Natural killer cell treated with Interleukin-12 subunit alpha and Interleukin-12 subunit beta and Interleukin-15 and Interleukin-18, amount 100 ng/mL, for 72 hours (primary cell): ENCODE measurements at places on chromosomes 3 and 15. TPM values are rescaled to one million over a fixed set of nuclear protein-coding genes. Genes with fewer than 3 reads are reported as not detected.

DNA sequence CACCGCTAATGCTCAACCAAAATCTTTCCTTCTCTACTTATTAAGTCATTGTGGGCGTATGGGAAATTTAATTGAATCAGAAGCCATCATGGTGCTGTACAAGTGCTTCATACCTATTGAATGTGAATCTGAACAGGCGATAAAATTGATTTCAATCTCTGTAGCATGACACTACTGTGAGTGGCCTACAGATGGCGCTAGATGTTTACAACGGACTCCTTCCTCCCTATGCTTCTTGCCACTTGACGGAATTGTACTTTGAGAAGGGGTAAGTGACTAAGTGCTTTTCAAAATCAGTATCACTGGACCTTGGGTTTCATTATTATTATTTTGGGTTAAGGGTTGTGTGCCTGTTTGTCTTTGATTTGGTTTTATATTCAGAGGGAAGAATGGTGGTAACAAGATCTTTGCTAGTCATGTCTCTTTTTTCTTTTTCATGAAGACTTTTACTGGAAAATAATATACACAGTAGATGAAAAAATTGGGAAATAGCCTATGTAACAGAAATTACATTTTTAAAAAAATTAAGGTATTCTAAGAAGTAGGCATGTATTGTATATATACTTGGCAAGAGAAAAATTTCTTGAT, 35.4 kb downstream of the ACP3 start:
- no peak overlapping the region for H3K27ac ChIP-seq
- no peaks in the 10 kb centered on the region for H3K36me3 ChIP-seq
- H3K4me3 ChIP-seq: no peak overlapping the region
- peaks cover 4% of the 10 kb centered on the region for H3K4me1 ChIP-seq

DNA sequence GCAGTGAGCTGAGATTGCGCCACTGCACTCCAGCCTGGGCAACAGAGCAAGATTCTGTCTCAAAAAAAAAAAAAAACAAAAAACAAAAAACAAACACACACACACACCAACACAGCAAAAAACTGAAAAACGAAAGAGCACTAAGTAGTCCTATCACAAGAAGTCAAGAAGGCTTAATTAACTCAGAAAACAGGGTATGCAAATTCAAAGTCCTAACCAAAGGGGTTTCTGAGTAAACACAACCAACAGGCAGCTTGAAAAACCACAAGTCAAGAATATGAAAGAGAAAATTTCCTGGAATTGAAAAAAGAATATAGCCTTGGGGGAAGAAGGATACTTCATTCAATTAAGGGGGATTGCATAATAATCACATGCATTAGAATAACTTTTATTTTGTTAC, 37.7 kb upstream of the PARP14 start:
- no peak for DNase-seq
- peaks cover 45% of the 10 kb centered on the region for H3K4me1 ChIP-seq
- H3K27me3 ChIP-seq: peaks cover 5% of the 10 kb centered on the region
- H3K36me3 ChIP-seq: peaks cover 11% of the 10 kb centered on the region

DNA sequence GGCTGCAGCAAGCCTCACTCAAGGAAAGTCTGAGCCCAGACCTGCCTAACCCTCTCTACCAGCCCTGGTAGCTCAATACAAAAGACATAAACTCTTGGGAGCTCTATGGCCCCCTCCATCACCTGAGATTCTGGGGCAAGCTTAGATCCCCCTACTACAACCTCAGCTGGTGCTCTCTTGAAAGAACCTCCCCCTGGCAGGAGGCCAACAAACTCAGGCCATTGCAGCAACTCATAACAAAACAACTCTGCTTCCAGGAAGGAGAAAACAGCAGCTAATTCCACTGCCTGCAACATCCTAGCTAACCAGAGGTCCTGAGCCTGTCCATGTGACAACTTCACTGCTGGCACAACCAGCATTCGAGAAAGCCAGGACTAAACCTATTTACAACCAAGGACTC, 169.2 kb downstream of the ROBO1 start:
- no peak for DNase-seq
- H3K4me1 ChIP-seq: no peaks in the 10 kb centered on the region
- H3K27me3 ChIP-seq: no peaks in the 10 kb centered on the region
- no peak overlapping the region for H3K4me3 ChIP-seq

- H3K27ac ChIP-seq: no peak overlapping the region
- no peak overlapping the region for H3K4me3 ChIP-seq
- H3K27me3 ChIP-seq: no peaks in the 10 kb centered on the region
- no peak for DNase-seq
- no peaks in the 10 kb centered on the region for H3K4me1 ChIP-seq
Observed at GRCh38 chr3:104832530-104832929, 534.2 kb upstream of the ALCAM start.

BOC gene
- total RNA-seq: 1.5 TPM

UBAP1L gene
- 14.2 TPM for total RNA-seq

- no peak for DNase-seq
- H3K27ac ChIP-seq: no peak overlapping the region
- no peaks in the 10 kb centered on the region for H3K36me3 ChIP-seq
Observed at GRCh38 chr3:139226731-139227130, 117.1 kb upstream of the MRPS22 start.

CCR3 gene
- total RNA-seq: 0.55 TPM

OCA2 gene
- total RNA-seq: not detected

LSG1 gene
- 63.3 TPM for total RNA-seq

- no peak overlapping the region for H3K27ac ChIP-seq
- H3K36me3 ChIP-seq: no peaks in the 10 kb centered on the region
- H3K4me3 ChIP-seq: no peak overlapping the region
Observed at GRCh38 chr15:41891946-41892345, 1.9 kb downstream of the SPTBN5 start.

DNA sequence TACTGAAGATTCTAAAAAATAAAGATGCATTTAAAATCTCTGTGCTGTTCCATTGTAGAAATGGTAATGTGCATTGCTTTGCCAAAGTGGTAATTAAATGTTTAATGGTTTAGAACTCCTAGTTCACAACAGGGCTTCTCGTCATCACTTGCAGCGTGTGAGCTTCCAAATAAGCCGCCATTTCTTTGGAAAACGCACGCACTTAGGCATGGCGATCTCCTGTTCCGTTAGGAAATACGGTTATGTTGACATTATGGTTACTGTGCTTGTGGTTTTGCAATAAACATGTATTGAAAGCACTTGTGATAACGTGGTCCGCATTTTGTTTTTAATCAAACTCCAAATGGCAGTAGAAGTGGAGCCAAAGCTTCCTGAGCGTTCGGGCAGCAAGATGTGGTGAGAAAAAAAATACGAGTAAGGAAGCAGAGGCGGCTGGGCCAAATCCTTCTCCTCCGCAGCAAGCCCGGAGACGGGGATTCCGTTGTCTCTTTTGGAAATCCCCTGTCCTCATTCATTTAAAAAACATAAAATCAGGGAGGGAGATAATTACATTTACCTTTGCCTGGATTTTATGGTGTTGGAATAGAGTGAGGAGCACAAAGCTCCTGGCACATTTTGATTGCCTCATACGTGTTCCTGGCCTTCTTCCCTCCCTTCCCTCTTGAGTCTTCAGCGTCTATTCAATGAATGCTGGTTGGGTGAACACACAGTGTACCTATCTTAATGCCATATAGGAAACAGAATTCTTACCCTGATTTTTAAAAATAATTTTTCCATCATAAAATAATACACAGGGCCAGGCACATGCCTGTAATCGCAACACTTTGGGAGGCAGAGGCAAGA, 97.5 kb downstream of the SLC49A4 start:
- DNase-seq: no peak
- no peak overlapping the region for H3K27ac ChIP-seq
- H3K36me3 ChIP-seq: no peaks in the 10 kb centered on the region
- H3K27me3 ChIP-seq: peaks cover 4% of the 10 kb centered on the region
- H3K4me1 ChIP-seq: peaks cover 9% of the 10 kb centered on the region
- no peak overlapping the region for H3K4me3 ChIP-seq

SLC25A36 gene
- total RNA-seq: 47.8 TPM

- H3K4me1 ChIP-seq: no peaks in the 10 kb centered on the region
- H3K4me3 ChIP-seq: no peak overlapping the region
- no peak overlapping the region for H3K27ac ChIP-seq
Observed at GRCh38 chr3:61315871-61316270, 64.6 kb upstream of the FHIT start.

GRCh38 chr3:188491276-188491687, 337.3 kb downstream of the LPP start:
- H3K36me3 ChIP-seq: peaks cover under 1% of the 10 kb centered on the region
- no peak overlapping the region for H3K4me3 ChIP-seq
- peaks cover 21% of the 10 kb centered on the region for H3K4me1 ChIP-seq
- no peaks in the 10 kb centered on the region for H3K27me3 ChIP-seq
- DNase-seq: no peak
- H3K27ac ChIP-seq: no peak overlapping the region

DNA sequence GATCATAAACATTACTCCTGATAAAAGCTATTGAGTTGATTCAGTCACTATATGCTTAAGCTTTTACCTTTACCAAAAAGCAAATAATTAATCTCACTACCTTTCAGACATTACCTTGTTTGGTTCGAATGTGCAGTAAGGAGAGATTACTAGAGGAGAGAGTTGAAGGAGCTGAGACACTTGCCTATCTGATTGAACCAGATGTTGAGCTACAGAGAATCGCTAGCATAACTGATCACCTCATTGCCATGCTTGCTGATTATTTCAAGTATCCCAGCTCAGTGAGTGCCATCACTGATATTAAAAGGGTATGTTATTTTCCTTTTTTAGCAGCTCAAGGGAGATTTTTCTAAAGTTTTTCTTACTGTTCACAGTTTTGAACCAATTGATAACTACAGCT, 54.6 kb downstream of the ARMC8 start:
- no peak overlapping the region for H3K4me3 ChIP-seq
- H3K27ac ChIP-seq: no peak overlapping the region
- no peaks in the 10 kb centered on the region for H3K27me3 ChIP-seq
- H3K36me3 ChIP-seq: peaks cover 17% of the 10 kb centered on the region
- DNase-seq: no peak

GRCh38 chr3:39323494-39323893, 6.0 kb upstream of the CCR8 start:
- H3K36me3 ChIP-seq: no peaks in the 10 kb centered on the region
- H3K4me3 ChIP-seq: no peak overlapping the region
- no peak for DNase-seq

TRIM42 gene
- total RNA-seq: not detected
